ENCODE measurements at places on chromosomes 2 and 18.

GRCh38 chr2:152407204-152407721 lies 72.3 kb downstream of the FMNL2 start:
- peak; percentile 25 for DNase-seq

- no peak for DNase-seq
Measured at GRCh38 chr18:68991286-68991685, 193.4 kb downstream of the CCDC102B start.

GRCh38 chr2:160156665-160157064 lies 43.4 kb downstream of the ITGB6 start:
- no peak for DNase-seq

GRCh38 chr18:13500869-13501542 lies 225.4 kb downstream of the FAM210A start:
- peak; percentile 35 for DNase-seq

DNA sequence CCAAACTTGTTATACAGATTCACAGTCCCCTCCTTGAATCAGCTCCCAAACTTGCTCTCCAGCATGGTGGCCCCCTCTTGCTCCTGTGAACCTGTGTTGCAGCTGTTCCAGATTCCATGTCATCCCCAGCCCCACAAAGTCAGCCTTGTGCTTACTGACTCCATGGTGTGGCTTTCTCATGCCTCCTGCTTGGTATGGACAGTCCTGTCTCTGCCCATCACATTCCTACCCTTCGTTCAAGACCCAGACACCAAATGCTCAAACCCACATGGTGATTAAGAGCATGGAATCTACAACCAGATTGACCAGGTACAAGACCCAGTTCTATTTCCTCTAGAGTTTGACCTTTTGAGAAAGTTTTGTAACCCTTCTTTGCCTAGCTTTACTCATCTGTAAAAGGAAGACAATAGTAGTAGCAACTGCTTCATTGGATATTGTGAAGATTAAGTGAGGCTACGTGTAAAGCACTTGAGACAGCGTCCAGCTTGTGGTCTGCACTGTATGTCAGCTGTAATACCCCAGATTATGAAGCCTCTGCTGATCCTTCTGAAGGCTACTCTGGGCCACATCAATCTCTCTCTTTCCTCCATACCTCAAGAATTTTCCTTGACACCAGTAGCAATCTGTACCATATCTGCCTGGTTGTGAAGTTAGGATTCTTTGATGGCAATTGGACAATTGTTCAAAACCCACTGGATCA lies 146.4 kb upstream of the HAAO start:
- no peak for DNase-seq

- no peak for DNase-seq
Measured at GRCh38 chr2:152383702-152384101, 48.7 kb downstream of the FMNL2 start.

DNA sequence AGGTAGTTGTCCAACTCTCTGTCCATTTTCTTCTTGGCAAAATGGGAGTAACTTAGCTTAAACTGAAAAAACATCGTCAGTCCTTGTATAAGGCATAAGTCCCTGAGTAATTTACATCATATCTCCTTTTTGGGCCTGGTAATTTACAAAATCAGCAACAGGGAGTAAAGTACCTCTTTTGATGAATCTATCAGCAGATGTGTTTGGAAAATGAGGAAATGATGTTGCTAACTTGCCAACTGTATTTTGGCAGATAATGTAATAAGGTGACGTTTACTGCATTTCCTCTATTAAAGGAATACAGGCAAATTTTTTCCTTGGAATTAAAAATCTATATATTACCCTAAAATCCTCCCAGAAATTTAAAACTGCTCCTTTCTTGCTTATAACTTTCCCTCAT lies 29.2 kb downstream of the ANKRD44 start:
- DNase-seq: no peak

GRCh38 chr18:44716697-44717163 lies 36.0 kb downstream of the SETBP1 start:
- DNase-seq: no peak

- DNase-seq: no peak
Measured at GRCh38 chr18:5415665-5416064, 120.1 kb upstream of the ZBTB14 start.

All from iPS DF 19.7 (cell line).